BE2C (cell line): ENCODE measurements at places on chromosomes 16 and 17.

GRCh38 chr17:78271419-78272170, 40.2 kb downstream of the TMEM235 start:
- DNase-seq = no peak

DNA sequence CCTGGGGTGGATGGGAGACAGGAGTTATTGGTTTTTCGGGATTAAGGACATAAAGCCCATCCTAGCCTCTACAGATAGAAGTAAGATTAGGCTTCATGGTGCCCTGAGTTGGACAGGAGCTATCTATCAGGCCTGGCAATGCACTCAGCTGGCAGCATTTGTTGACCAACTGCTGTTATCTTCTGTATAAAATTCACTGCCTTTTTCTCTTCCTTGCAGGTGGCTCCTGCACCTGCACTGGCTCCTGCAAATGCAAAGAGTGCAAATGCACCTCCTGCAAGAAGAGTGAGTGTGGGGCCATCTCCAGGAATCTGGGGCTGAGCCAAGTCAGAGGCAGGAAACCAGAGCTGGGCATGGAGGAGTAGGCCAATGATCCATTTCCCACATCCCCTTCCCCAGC, 579 bp downstream of the MT1A start:
- no peak for DNase-seq

DNA sequence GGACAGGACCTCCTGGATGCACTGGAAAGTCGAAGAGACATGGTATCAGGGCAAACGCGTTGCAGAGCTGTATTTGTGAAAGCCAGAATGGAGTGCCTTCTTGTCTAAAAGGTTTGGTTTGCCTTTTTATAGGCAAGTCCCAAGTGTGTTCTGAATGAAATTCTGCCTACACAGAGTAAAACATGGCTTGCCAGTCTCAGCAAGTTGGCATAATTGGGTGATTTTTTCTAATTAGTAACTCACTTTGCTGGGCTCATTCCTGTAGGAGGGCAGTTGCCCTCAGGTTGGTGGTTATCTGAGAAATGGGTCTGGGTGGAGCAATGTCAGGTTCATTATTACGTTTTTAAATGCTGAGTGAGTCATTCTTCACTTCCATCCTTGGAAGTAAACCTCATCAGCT, at the start of gene KRT25:
Gene KRT25, minus strand, starts transcription at position 101 of the 400 bp plus-strand sequence. Its CDS starts 60 bp downstream, at position 41.
- no peak for DNase-seq

GRCh38 chr17:35725802-35726126, 5.7 kb upstream of the RASL10B start:
- no peak for DNase-seq

- peak; percentile 64 for DNase-seq
Measured at GRCh38 chr16:87076950-87077749, 240.0 kb downstream of the C16orf95 start.

DNA sequence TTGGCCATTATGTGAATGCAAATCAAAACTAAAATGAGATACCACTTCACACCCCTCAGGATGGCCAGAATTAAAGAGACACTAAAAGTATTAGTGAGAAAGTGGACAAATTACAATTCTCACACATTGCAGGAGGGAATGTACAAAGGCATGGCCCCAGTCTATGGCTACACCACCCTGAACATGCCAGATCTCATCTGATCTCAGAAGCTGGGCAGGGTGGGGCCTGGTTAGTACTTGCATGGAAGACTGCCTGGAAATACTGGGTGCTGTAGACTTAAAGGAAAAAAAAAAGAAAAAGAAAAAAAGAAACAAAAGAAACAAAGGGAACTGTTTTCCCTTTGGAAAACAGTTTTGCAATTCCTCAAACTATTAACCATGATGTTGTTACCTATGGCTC, 97.0 kb upstream of the RBL2 start:
- DNase-seq = no peak

GRCh38 chr17:44655983-44656710, at the start of gene MEIOC:
MEIOC (plus strand) TSS chr17:44656468; CDS start chr17:44656614, 146 bp downstream.
- DNase-seq = no peak

GRCh38 chr16:66682271-66682670, 14.3 kb downstream of the CMTM4 start:
- no peak for DNase-seq

DNA sequence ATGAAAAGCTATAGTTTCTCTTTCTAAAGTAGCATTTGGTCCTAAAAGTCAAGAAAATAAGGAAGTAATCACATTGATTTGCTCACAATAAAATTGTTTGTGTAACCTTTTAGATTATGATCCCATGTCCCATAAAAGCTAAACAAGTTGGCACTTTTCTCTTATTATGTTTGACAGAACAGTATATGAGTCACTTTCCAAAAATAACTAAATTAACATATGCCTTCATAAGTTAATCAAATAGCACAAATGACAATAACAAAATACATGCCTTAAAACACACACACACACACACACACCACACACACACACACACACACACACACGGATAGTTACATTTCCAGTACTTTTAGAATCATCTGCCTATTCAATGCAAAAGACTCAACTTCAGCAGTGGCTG, 2.8 kb downstream of the MED13 start:
- DNase-seq = no peak

DNA sequence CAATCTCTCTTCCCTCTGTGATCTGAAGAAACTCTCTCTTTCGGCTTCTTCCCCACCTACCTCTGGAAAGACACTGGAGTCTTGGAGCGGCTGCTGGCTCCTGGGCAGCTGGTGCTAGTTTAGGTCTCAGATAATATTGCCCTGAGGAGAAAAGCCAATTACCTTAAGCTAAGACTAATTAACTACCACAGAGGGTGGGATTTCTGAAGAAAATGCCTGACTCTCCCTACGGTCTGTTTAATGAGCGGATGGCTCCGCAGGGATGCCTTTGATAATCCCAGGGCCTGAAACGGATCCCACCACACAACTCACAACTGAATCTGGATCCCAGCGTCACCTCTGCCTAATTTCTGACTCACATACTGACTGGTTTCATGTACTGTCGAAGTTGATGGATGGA, 127.0 kb upstream of the NLRP1 start:
- DNase-seq = no peak
